ENCODE measurements at places on chromosomes 2 and 18.

DNA sequence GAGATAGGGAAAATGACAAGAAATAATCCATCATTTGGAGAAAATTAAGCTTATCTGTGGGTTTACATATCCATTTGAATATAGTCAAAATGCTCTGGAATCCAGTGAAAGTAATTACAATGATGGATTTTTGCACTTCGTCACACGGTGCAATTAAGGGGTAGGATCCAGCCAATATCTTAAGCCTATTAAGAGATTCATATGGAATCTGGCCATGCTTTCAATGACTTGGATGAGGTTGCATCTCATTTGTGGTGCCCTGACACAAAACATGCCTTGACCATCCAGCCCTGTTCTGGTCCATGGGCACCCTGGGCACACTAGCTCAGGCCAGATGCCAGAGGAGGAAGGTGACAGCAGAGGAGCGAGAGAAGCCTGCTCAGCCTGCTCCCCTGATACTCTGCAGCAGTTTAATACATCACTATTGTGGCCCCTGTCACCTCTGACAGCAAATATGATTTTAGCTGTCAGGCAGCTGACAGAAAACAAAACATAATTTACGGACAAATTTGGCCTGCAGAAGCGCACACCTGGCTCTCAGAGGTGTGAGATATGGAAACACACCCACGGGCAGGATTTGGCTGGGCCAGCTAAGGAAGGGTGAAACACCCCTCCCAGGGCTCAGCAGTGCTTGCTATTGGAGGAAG is 94.1 kb upstream of the ST8SIA3 start:
- no peak for DNase-seq

DNA sequence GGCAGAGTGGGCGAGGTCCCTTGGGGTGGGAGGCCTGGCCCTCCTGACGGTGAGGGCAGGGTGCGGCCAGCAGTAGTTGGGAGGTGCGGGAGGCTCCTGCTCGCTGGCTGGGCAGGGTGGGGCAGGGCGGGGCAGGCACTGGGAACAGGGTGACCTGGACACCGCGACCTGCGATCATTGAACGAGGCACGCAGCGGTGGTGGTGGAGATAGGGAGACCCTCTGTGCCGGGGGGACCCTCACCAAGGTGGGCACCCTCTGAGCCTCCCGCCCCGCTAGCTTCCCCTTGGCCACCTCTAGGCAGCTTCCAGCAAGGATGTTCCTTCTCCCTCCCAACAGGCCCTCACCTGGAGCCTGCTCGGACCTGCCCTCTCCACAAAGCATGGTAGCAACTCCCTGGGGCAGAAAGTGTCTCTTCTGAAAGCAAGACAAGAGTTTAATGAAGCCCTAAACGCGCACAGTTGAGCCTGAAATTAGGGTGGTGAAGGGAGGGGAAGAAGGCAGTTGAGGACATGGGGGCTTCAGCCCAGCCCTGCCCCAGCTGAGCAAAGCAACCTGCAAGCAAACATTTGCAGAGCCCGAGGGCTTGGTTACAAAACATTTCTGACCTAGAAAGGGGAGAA is 15.4 kb upstream of the FOSL2 start:
- DNase-seq, result no peak

DNA sequence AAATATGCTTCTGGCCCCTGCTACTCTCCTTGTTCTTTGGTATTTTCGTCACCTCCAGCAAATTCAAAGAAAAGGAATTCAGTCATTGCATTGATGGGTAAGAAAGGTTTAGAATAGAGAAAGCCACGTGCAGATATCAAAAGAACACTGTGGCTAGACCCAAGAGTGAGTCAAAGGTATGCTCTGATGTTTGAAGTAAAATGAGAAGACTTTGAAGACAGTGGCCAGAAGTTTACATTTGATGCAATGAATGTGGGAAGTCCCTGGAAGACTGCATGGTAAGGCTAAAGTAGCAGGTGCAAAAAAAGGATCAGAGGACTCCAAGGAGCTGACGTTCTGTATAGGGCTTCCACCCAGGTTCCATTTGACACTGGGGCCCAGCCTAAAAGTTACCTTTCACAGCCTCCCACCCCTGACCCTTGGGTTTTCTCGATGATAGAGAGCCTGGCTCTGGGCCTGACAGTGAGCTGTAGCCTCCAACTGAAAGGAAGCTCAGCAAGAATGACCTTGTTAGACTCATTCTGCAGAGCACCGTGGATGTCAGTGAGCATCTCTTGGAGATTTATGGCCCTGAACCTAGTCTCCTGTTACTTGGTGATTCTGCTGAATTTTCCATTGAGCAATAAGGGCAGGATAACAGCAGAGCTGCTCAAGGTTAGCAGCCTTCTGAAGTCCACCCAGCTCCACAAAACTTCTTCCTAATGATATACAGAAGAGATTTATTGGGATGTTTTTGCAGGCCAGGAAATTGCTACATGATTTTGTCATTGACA is 223.7 kb upstream of the RBBP8 start:
- no peak for DNase-seq

- DNase-seq, result no peak
These were observed 61.4 kb downstream of the TXNL1 start for GRCh38 chr18:56576826-56577573.

- no peak for DNase-seq
These were observed 16.1 kb downstream of the WNT10A start for GRCh38 chr2:218896501-218897393.

DNA sequence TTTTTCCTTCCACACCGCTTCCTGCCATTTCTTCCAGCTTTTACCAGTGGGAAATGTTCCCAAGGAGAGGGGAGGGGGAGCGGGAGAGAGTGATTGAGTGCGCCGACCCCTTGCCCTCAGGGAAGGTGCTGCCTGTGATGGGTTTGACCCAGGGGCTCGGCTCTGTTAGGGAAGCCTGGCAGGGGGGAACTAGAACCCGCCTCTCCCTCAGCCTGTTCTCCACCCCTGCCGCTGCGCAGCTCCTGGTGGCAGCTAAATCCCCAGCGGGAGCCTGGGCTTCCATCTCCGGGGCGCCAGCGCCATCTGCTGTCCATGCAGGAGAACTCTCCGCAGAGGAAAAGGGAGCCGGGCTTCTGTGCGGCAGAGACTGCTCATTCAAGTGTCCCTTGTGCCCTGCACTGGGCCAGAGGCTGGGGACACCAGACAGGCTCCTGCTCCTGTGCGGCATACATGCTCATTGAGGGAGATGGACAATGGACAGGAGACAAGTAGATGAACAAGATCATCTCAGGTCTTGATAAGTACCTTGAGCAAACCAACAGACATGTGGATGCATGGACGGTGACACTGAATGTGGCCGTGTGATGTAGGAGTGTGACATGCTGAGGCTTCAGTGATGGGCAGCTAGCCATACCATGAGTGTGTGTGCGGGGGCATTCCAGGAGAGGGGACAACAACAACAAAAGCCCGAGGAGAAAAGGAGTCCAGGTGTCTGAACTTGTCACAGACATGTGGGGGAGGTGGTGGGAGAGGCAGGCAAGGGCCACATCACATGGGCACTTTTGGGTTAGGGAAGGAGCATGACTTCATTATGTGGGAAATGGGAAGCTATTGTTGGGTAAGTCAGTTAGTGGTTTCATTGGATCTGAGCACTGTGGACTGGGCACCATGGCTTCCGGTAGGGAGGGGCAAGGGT is 13.3 kb downstream of the CHPF start:
- DNase-seq, result peak; percentile 81

- no peak for DNase-seq
These were observed 159.8 kb upstream of the PIEZO2 start for GRCh38 chr18:11309172-11309571.

DNA sequence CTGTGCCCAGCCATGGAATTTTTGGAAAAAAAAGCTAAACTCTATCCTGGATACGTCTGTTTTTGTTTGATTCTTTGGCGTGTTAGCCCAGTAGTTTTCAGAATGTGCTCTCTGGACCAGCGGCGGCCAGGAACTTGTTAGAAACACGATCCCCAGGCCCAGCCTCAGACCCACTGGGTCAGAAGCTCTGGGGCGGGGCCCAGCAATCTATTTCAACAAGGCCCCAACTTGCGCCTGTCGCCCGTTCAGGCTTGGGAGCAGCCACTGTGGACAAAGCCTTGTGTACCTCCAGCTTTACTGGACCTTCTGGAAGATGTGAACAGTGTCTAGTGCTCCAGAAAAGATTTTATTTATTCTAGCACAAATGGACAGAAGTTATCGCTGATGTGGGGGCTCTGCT is 14.3 kb downstream of the CABLES1 start:
- DNase-seq, result no peak

- no peak for DNase-seq
These were observed 50.9 kb downstream of the COL3A1 start for GRCh38 chr2:189024901-189025618.

DNA sequence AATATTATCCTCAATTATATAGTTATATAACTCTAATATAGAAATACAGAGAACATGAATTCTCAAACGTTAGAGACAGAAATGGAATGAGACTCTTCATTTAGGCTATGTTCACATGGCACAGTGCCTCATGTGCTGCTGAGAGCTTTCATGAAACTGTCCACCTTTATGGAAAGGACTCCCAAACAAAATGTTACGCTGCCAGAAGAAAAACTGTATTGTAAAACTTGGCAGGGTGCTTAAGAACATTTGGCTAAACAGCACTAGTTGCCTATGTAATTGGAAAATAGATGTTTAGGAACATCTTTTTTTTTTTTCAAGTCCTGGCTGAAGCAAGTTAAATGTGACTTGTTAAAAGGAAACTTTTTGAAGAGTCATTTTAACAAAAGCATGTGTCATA is 396.0 kb downstream of the ERBB4 start:
- DNase-seq, result no peak

DNA sequence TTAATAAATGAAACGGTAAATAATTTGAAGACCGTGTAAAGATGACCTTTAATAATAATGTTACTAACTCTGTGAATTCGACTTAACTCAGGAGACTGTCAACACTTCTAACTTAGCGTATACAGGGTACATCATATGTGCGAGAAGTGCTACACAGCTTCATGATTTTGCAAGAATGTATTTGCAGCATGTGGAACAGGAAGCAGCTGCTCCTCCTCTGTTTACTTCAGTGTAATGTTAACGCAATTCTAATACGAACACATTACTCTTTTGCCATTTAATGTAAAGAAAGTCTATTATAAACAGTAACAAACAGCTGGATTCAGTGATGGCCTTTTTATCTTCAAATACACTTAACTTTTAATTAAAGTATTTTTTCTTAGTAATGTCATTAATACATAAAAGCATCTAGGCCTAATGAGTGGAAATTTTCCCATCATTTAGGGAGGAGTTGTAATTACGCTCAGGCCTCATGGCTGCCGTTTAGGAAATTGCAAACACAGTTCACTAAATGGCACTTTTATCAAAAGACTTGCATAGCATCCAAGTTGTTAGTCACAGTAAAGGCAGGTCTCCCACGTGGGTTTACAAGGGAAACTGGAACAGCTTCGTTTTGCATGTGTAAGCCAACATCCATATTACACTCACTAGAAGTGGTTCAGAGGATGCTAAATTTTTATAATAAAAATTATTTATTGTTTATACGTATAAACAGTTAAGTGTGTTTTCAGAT is 635.7 kb downstream of the FBXO15 start:
- no peak for DNase-seq

DNA sequence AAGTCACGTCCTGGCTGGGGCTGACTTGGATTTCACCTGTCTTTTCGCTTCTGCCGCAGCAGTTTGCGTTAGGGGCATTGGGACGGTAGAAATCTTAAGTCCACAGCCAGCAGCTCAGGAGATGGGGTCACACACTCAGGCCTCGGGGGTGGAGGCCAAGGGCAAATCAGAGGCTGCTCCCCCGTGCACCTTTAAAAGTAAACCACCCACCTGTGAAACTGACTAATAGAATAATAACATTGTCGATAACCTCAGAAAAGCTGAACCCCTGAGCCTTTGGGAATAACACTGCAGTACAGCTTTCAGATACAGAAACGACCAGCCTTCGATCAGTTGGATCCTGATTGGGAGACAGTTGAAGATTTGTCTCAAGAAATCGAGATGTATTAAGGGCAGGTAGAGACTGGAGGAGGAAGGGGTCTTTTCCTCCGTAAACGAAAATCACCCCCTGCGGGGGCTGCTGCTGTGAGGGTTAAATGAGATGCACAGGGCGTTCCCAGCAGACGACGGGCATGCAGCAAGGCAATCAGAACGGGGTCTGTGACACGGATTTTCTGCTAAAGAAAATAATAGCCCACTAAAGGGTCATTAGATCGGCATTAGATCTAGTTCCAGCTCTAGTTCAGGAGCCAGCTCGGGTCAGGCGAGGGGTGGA is 16.4 kb upstream of the NFATC1 start:
- no peak for DNase-seq

- DNase-seq, result no peak
These were observed 19.9 kb downstream of the SNORC start for GRCh38 chr2:232889876-232890401.

DNA sequence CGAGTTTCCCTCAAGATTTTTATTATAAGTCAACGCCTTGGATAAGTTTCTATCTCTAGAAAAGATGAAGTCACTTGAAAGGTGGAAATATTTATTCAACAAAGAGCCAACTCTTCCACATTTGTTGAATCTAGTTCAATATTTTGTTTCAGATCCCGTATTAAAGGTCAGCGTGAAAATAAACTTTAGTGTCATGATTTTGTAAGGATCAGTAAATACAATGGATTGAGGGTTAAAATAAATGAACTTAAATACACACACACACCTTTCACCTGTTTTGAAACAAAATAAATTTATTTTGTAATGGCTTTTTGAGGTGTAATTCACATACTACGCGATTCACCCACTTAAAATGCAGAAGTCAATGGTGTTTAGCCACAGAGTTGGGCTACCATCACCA is 16.0 kb upstream of the NPPC start:
- DNase-seq, result no peak

DNA sequence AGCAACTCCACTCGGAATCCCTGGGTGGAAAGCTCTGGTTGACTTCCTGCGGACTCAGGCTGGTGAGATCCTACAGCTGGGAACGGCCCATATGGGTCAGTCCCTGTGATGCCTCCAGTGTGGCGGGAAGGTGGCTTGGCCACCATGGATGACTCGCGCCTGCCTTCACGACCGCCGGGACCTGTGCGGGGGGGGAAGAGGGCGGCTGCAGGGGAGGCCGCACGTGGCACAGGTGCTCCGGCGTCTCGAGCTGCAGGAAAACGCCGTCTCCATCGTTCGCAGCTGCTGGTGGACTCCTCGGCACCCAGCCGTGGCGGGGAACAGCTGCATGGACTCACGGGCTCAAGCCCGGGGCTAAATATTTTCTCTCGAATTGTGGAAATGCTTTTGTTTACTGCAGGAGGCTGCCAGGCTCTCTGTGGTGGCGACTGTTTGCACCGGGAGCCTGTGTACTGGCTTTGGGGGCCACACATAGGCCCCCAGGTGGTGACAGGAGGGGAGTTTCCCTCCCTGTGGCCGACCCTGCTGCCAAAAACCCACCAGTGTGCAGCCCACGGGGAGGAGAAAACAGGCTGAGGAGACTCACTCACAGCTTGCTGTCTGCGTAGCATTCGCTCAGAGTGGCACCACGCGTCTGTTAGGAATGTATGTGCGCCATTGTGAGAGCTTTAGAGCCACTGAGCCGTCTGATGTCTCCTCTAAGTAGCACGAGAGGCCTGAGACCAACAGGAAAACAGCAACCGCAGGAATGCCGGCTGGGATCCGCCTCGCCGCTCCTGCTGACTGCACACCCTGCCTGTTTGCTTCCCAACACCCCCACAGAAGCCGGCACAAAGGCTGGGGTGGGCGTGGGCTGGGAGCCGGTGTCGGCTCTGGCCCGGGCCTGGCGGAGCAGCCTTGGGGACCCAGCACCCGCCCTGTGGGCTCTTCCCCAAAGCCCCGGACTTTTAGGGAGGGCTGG is 89.2 kb downstream of the NFATC1 start:
- DNase-seq, result no peak

All from hippocampal formation (tissue), 2 donors.